ENCODE measurements at places on chromosomes 1 and 21. TPM values are rescaled to one million over a fixed set of nuclear protein-coding genes. Genes with fewer than 3 reads are reported as not detected.

DNA sequence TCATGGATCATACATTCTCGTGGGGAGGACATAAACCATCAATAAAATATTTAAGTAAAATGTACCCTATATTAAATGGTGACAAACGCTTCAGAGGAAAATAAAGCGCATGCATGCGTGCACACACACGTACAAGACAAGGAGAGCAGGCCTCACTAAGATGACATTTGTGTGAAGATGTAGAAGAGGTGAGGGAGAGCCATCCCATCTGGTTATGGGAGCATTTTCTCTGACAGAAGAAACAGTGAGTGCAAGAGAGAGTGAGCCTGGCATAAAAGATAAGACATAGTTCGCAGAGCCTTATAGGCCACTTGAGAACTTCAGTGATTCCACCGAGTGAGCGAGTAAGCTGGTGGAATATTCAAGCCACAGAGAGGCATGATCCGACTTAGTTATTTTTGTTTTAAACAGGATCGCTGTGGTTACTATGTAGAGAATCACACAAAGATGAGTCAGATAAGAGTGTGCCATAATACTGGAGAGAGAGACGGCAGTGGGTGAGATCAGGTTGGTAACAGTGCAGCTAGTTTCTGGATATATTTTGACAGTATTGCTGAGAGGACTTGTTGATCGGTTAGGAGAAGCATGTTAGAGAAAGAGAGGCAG, 624.2 kb downstream of the PLPP3 start:
- DNase-seq, result no peak

The HES2 gene
- 0.18 TPM for polyA plus RNA-seq

DNA sequence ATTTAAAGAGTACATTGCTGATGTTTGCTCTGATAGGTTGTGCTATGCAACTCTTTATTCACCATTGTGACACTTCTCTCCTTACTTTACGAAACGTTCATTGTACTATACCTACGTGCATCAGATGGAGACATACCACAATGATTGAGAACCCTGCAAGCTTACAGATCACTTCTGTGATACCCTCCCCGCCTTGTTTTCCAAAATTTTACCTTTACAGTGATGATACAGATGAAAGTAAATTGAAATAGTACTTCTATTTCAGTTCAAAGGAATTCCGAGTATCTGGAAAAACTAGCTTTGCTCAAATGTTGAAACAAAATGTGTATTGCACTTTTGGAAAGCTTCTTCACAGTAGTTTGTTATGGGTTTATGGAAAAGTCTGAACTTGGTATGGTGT, 3.3 kb downstream of the OR14K1 start:
- DNase-seq, result no peak

DNA sequence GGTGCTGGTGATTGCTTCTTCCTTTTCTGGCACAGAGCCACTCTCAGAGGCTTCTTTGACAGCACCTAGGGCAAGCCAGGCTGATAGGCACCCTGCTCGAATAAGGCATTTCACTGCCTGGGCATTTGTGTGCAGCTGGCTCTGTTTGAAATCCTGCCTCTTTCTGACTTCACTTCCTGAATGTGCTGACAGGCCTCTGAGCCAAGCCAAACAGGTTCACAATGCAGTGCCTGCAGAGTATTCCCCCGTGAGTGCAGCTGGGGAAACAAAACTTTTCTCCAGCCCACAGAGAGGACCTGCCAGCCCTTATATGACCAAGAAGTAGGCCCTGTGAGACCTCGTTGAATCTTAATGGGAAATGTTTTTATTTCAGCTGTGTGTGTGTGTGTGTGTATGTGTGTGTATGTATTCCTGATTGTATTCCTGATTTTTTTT, 10.4 kb downstream of the JUN start:
- no peak for DNase-seq

DNA sequence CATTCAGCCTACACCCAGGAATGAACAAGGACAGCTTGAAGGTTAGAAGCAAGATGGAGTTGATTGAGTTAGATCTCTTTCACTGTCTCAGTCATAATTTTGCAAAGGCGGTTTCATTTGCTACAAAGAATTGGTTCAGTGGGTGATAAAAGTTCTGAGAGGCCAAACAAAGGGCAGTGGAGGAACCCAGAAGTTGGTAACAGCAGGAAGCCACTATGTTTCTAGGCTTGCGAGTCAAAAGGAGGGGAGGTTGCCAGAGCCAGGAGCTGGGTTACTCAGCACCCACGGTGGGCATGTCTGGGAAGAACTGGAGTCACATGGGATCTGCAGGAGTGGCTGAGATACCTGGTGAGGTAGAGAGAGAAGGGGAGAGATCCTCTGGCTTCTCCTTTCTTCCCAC, 64.2 kb upstream of the MRPS6 start:
- DNase-seq, result no peak

GRCh38 chr1:153612755-153613331, at the start of gene S100A16:
Gene S100A16 (minus strand): TSS chr1:153613137. CDS start chr1:153608151, 4,986 bp downstream.
- peak; percentile 92 for DNase-seq

The FNDC10 gene
- polyA plus RNA-seq, result 1.2 TPM

DNA sequence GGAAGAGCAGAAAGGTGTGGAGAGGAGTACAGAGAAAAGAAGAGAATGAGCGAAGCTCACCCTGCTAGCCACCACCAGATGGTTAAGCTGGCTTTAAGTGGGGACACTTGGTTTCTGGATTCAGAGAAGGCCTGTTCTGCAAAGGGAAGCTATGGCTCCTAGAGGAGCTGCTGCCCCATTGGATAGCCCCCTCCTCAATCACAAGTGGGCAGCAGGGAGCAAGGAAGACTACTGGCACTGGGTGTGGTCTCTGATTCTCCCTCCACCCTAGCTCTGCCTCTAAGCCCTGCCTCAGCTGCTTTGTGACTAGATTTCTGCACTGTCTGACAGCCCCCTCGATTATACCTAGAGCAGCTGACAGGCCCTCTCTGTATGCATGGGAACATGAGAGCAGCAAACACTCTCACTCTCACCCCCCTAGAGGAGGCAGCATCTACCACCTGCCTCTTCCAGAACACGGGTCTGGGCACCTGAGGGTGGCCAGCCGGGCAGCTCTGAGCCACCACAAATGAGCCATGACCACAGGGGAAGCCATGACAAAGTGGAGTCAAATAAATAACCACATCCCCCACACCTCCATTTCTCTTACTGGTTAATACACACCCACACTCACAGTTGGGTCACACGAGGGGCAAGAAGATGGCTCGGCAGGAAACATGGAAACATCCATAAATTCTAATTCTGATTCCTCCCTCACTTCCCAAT, 13.6 kb downstream of the PLEKHA6 start:
- DNase-seq, result no peak

All from left lung (tissue), 14 donors.